ENCODE measurements at places on chromosomes 1 and 21. TPM values are rescaled to one million over a fixed set of nuclear protein-coding genes. Genes with fewer than 3 reads are reported as not detected.

DNA sequence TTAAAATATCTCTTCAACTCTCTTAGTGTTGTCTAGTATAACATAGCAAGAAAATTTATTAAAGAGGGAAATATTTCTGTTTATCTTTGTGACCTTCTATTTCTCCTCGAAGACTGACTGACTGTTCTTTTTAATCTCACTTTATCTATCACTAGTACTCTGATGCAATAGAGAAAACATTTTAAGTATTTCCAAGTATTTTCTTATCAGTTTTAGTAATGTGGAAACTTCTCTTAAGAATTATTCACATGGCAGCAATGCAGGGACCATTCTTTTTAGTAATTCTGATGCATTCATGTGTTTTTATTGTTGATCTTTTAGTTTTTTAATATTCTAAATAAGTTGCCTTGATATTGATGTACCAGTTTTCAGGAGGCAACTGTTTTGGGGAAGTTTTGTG is 115.7 kb downstream of the NEK7 start:
- DNase-seq, result no peak

GRCh38 chr1:165580931-165581871 is 37.4 kb downstream of the LRRC52 start:
- no peak for DNase-seq

The GIPC2 gene
- total RNA-seq, result 0.79 TPM

DNA sequence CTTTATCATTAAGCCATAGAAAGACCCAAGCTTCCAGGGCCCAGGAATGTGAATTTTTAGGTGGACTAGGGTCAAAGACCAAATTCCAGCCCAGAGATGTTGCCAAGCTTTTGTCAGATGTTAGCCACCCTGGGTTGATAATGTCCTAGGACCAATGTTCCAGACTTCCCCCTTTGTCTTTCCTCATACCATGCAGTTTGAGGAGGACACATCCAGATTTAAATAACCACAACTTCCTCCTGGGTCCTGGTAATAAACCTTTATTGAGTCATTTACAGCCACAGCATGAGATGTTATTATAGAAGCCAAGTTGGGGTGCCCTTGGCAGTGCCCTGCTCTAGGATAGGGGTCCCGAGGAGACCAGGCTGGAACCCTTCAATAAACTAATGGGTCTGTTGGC is 5.9 kb downstream of the TNR start:
- DNase-seq, result no peak
